ENCODE measurements at places on chromosomes 4 and X.

DNA sequence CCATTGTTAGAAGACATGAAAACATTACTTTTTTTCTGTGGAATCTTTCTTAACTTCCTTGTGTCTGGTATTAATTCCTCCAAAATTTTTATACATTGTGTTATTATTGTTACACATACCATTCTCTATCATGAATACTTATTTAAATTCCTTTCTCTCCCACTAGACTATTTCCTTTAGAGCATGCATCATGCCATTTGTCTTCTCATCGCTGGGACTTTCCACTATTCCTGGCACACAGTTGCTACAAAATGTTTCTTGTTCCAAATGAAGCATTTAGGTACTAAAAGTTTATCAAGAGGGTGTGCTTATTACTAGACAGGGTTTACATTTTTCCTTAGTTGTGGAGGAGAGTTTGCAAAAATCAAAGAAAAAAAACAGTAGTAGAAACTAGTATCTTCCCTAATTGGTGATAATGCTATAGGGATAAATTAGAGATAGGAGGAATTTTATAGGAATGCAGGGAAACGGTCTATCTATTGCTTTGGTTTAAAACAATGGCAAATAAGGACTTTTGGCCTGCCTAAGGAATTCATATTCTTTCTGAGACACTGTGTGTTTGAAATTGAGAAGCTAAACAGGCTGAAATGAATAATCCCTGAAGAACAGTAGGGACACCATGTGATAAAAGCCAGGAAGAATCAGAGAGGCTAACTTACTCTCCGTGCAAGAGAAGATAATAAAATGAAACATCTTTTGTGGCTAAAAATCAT lies 187.5 kb upstream of the TBC1D9 start:
- no peak for DNase-seq

DNA sequence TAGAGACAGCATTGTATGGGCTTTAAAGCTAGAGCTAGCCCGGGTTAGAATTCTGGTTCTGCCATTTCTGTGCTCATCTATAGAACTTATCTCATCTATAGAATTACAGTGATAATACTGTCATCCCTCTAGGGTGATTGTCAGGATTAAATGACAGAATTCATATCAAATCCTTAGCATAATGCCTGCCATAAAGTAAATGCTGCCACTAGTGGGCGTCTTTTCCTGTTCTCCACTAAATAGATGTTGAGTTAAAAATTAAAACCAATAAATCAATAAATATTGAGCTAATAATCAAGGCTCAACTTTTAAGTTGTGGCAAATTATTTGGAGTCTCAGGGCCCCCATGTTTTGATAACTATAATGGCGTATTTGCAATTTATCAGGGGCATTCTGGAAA lies 19.7 kb downstream of the GRIA3 start:
- DNase-seq: no peak

GRCh38 chr4:64781737-64782326 lies 372.6 kb upstream of the TECRL start:
- no peak for DNase-seq

GRCh38 chr4:78296261-78296660 lies 239.1 kb downstream of the FRAS1 start:
- DNase-seq: no peak

GRCh38 chr4:151801547-151802516 lies 41.0 kb upstream of the GATB start:
- DNase-seq: peak; percentile 61

DNA sequence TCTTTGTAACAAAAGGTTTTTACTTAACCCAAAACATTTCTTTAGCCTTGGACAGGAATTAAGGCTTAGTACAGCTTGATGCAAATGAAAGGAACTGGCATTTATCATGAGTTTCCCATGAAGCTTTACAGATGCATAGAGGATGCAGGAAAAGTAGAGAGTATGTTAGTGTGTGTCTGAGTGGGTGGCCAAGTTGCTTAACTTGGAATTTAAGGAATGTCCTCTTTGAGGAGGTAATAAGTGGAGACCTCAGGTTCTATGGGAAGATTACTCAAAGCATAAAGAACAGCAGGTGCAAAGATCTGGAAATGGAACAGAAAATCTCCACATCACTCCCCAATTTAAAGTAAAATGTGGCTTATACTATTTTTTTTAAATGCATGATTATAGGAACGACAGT lies 457.9 kb downstream of the KCNIP4 start:
- no peak for DNase-seq

GRCh38 chrX:134423606-134424005 lies 36.4 kb upstream of the HPRT1 start:
- DNase-seq: no peak

DNA sequence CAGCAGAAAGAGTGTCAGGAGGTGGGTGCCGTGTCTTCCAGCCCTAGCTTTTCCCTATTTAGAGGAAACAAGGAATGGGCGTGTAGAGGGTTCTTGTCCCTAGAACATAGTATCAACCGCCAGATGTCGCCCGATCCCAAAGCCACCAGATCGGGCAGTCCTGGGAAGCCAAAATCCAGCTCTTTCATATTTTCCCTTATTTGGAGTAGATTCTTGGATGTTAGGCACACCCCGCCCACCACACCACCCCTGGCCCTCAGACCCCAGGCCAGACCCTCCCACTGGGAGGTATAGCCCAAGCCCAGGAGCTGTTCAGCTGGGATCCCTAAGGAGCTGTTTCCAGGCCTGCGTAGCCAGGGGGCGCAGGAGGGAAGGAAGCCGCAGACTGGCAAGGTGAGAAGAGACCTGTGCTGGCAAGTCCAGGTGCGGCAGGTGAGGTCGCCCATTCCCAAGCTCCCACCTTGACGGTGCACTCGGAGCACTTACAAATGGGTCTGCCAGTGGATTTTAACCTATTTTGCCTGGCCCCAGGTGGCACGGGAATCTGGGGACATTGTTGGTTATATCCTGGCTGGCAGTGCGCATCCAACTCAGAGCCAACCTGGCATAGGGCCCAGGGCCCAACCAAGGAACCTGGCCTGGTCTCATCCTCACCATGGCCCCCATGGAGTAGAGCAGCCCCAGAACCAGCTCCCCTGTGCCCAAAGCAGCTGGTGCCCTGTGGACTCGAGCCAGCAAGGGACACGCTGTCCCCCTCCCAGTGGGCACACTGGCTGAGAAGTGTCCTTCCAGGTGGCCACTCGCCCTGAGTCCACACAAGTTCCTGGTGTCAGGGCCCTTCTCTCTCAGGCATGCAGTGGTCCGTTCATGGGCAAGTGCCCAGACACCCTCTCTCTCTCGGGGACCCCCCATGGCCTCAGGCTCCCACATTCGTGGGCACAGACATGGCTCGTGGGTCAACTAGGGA lies 811 bp downstream of the FLNA start:
- peak; percentile 27 for DNase-seq

DNA sequence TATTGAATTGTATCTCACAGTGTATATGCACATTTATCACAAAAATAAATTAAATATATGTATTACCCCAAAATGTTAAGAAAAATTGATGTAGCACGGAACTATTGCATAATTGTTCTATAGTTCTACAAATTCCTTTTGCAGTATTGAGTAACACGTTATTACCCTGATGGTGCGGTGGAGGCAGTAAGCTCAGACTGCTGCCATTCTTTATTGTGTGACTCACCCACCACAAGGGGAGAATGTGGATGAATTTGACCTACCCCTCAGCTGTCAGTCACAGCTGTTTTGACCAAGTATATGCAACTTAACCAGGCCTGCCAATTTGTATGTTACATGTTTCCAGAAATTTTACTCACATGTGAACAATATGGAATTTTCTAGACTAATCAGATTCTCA lies 506.6 kb downstream of the SH3BGRL start:
- no peak for DNase-seq

DNA sequence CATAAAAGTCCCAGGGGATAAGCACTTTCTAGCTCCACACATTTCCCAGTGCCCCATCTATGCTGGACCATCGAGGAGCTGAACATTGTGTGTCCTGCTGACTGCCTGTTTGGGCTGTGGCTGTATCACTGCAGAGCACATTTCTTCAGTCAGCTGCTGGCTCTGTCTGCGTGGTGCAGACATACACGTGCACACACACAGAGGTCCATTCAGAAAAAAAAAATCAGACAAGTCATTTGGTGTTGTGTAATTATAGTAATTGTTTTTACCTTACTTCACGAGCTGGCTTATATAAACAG lies 1.1 kb upstream of the PDLIM3 start:
- no peak for DNase-seq

DNA sequence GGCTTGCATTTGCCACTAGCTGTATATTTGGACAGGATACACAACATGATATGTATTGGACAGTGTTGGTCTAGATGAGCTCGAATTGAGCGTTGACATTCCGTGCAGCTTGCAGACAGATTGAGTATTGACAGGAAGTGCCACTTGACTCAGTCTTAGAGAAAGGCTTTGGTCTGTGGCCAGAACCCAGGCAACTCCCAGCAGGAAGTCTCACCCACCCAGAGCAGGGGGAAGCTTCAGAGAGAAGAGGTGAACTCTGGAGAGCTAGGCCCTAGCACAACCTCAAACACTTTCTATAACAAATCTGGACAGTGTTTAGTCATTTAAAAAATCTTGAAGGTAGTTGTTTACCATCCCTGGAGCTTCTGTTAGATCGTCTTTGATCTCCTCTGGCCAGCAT lies 280.5 kb downstream of the FBXW7 start:
- peak; percentile 46 for DNase-seq

DNA sequence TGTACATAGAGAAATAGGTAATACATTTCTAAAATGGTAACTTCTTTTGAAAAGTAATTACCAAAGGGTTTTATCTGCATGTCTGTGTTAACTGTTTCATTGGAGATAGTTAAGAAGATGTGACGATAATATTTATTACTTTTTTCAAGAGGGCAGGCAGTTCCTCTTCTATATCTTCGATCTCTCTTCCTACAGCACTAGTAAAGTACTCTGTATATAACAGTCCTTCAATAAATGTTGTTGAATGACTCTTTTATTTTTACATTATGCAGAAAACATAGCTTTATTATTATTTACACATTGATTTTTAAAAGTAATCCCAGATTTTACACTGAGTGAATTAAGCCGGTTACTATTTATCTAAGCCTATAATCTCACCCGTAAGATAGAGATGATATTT lies 51.8 kb downstream of the TMPRSS11E start:
- no peak for DNase-seq

GRCh38 chr4:147163311-147163710 lies 217.6 kb upstream of the TTC29 start:
- DNase-seq: no peak

GRCh38 chrX:100731441-100732281 lies at the start of gene SYTL4:
Gene SYTL4, minus strand, starts transcription at chrX:100732121. Its CDS starts 30,084 bp downstream, at chrX:100702037.
- DNase-seq: no peak

DNA sequence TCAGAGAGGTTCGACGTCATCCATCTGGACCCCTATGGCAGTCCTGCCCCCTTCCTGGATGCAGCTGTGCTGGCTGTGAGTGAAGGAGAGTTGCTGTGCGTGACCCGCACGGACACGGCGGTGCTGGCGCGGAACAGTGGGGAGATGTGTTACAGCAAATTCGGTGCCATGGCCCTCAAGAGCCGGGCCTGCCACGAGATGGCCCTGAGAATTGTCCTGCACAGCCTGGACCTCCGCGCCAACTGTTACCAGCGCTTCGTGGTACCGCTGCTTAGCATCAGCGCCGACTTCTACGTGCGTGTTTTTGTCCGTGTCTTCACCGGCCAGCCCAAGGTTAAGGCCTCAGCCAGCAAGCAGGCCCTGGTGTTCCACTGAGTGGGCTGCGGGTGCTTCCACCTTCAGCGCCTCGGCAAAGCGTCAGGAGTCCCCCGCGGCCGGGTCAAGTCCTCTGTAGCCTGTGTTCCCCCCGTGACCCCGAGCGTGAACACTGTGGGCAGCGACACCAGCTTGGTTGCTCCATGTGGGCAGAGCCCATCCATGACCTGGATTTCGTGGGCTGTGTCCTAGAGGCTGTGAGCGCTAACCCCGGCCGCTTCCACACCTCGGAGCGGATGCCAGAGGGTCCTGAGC lies 186.7 kb upstream of the SLITRK2 start:
- DNase-seq: no peak

DNA sequence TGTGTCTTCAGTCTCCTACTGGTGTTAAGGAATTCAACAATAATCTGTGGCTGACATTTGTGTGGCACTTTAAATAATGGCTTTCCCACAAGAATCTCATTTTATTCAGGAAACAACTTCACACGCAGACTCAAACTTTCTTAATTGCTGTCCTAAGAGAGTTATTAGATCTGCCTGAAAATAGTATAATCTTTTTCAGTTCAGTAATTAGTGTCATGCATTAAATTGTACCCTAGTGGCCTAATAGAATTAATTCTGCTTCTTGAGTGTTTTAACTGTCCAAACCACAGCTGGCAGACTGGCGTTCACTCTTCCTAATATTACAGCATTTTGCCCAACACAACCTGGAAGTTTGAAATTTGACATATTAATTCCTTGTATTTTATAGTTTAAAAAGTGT lies 107.1 kb downstream of the GRIA2 start:
- no peak for DNase-seq

DNA sequence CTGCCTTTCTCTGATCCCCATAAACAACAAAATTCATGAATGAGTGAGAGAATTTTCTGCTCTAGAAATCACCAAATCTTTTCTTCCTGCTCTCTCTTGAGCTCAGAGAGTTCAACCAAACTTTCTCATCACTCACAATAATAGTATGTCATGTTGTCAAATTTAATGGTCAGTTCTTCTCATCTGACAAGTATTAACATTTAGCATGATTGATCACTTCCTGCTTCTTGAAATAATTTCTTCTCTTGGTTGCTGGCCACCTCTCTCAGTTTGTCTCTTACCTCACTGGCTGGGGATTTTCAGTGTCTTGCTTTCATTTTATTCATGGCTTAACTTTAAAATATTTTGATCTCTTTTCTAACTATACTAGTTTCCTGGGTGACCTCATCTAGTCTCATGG lies 25.5 kb upstream of the FGF5 start:
- DNase-seq: no peak

DNA sequence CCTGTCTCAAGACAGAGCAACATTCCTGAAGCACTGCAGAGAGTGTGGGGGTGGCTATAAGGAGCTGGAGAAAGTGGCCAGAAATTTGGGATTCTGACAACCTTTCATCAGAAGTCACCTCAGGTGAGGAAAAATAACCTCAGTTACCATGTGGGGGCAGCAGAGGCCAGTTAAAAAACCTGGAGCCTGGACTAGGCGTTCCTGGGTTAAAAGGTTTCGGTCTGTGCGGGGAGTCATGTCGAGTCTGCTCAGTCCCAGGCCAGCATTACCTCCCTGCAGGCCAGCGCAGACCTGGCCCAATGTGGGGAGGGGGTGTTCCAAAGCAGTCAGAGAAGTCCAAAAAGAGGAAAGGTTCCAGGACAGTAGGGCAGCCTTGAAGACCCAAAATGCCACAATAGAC lies 10.9 kb upstream of the NALF2 start:
- DNase-seq: peak; percentile 35

Measured in activated CD4-positive, alpha-beta T cell treated with anti-CD3 and anti-CD28 coated beads, Interleukin-2, amount 50 U/mL, for 1 hour (primary cell).